Neural crest cell (in vitro differentiated cells): ENCODE measurements at places on chromosomes 7 and 10. TPM values are rescaled to one million over a fixed set of nuclear protein-coding genes. Genes with fewer than 3 reads are reported as not detected.

Gene TWIST1
- total RNA-seq: 6.7 and 8.1 TPM in 2 replicates

Gene KAZALD1
- 1.4 and 2.9 TPM in 2 replicates for total RNA-seq

Gene HOXA3
- total RNA-seq: 10.6 and 11.3 TPM in 2 replicates

DNA sequence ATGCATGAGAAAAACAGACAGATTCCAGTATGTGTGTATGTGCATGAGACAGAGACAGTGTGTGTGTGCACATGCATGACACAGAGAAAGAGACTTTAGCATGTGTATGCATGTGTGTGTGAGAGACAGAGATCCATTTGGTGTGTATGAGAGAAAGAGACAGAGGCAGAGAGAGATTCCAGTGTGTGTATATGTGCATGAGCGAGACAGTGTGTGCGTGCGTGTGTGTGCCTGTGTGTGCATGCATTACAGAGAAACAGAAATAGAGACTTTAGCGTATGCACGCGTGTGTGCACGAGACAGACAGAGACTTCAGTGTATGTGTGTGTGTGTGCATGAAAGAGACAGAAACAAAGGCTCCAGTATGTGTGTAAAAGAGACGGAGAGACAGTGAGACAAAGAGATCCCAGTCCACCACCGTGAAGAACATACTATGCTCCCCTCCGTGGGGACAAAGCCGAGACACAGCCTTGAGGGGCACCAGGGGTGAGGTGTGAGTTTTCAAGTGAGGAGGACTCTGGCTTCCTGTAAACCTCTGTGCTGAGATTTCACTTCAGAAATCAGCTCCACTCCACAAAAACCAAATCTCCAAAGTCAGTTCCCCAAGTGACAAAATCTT, 188.9 kb downstream of the GRID1 start:
- no peak for DNase-seq

GRCh38 chr7:11124856-11125559, 151.3 kb downstream of the PHF14 start:
- DNase-seq: no peak

DNA sequence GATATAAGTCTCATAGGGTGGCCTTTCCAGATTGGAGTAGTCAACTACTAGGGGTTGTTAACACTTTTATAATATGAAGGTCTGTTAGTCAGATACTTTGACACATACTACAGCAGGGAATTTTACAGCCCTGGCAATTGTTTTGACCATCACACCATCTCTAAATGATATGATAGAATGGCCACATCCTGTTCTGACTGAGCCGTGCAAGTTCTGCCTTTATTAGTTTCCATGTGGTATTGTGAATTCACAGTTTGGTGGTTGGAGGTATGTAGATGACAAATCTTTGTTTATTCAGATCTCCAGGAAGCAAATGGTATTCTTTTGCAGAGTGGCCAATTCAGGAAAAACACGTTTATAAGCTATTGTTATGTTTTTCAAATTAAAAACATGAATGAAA, 83.0 kb downstream of the NRG3 start:
- DNase-seq: no peak

- DNase-seq: no peak
These were observed 176.3 kb downstream of the CDK14 start for GRCh38 chr7:90772410-90772809.

- DNase-seq: no peak
These were observed 2.7 kb downstream of the LRRC20 start for GRCh38 chr10:70379581-70380176.

Gene GJD4
- not detected in 2 replicates for total RNA-seq

GRCh38 chr10:29923416-29923965, 135.9 kb downstream of the JCAD start:
- no peak for DNase-seq

Gene AOAH
- not detected in 2 replicates for total RNA-seq

DNA sequence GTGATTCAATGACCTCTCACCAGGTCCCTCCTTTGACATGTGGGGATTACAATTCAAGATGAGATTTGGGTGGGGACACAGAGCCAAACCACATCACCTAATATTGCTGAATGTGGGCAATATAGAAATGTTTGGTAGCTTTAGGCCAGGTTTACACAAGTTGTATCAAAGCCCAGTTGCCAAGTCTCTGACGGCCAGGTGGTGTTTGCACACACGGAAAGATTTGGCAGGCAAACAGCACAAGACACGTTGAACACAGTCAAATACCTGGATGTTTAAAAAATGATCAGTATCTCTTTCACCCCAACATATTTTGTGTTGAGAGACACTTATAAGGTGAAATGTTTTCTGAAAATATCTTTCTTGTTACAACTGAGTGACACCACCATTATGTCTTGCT, 294.4 kb upstream of the MKI67 start:
- DNase-seq: no peak

- DNase-seq: no peak
These were observed 29.5 kb downstream of the ZNF775 start for GRCh38 chr7:150408393-150409299.

Gene PCLO
- total RNA-seq: 3.5 TPM in 2 replicates

Gene CCDC3
- total RNA-seq: 6.1 and 6.4 TPM in 2 replicates

DNA sequence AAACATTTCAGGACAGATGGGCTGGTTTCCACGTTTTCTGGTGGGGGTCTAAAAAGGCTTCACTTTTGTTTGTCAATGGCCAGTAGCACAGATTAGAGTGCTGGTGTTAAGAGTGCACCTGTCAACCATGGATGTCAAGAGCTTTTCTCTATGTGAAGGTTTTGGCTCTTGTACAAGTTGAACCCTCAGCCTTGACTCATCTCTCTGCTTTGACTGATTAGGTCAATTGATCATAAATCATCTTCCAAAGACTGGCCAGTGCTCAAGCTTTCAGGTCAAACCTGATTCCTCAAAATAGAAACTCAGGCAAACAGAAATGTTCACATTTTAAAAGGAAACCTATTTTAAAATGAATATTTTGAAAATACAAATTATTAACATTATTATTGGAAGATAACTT, 59.6 kb upstream of the SP4 start:
- DNase-seq: no peak

GRCh38 chr10:48464871-48465736, 139.8 kb downstream of the ARHGAP22 start:
- DNase-seq: no peak

GRCh38 chr10:121684276-121684675, 86.0 kb upstream of the FGFR2 start:
- no peak for DNase-seq

DNA sequence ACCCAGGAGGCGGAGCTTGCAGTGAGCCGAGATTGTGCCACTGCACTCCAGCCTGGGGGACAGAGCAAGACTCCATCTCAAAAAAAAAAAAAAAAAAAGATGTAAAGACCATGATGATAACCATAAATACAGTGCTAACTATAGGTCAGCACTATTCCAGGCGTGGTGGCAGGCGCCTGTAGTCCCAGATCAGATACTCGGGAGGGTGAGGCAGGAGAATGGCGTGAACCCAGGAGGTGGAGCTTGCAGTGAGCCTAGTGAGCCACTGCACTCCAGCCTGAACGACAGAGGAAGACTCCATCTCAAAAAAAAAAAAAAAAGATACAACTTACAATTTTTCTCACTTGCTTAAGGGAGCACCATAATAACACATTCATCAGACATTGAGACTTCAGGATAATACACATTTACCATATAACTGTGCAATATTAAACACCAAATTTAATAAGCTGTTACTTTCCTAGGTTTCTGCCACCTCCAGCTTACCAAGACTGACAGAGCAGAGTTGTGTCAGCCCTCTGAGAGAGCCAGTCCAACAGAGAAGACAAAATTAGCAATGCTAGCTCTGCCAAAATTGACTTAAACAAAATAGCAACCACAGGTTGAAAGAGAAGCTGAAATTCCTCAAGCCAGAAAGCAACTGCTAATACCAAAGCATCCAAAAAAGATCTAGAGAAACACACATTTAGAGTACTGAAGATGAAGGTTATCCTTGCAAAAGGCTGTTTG, 8.2 kb downstream of the DNA2 start:
- DNase-seq: no peak

DNA sequence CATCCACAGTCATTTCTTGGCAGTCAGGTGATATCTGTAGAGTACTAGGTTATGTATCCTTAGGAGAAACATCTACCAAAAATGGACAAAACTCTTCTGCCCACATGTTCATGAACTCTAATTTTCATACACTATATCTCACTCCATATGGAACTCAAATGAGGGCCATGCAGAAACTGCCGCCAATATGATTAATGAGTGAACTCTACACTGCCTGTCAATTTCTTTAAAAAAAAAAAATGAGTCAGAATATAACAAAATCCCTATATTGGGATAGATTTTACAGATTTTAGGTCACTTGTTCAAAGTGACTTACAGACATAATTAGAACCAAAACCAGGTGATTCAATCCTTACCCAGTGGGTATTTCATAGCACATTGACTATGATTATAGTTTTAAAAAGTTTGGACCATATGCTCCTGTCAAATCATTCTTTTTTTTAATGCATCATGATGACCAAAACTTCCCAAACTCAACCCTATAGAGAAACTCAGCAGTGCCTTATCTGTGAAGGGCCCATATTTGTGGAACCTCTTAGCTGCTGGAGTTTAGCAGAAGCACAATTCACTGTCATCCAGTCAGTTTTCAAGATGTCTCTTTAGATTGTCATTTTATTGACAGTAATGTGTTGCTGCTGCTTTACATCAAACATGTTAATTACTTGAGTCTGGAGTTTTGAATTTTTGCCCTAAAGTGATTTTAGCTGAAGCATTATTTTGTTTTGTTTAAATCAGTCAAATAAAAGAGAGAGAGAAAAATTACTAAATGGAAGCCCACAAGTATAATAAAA, 11.1 kb downstream of the LRRN3 start:
- no peak for DNase-seq

- no peak for DNase-seq
These were observed 888.4 kb upstream of the PHF14 start for GRCh38 chr7:10085231-10085630.

DNA sequence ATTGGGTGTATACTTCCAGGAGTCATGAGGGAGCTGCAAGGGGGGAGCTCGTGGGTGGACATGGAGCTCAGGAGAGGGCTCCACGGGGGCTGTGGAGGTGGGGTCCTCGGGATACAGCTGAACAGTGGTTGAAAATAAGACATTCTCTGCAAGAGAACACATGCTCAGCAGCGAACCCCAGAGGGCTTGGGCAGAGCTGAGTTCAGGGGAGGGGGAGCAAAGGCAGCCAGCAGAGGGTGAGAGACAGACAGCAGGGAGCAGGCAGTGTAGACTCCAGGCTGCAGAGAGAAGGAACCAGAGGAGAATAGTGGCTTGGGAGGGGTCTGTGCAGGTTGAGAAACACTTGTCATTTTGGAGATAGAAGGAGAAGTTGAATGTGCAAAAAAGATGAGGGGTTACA, 73.0 kb upstream of the LRRC18 start:
- no peak for DNase-seq

- DNase-seq: no peak
These were observed 145.4 kb upstream of the ASAH2 start for GRCh38 chr10:50396491-50397311.

DNA sequence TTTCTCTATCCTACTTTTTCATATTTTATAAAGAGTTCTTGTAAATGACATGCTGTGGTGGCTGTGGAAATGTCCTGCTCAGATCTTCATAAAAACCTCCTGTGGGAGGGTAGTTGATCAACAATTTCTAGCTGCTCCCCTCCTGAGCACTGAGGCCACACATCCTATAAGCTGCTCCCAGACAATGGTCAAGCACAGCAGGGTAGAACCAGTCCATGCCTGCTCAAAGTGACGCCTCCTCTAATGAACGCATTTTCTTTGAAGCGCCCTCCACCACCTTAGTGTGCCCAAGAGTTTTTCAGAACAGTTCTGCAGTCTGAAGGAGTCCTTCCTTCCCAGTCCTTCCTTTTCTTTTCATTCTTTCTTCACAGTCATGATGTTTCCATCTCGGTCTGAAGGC, 298.6 kb upstream of the CACNA2D1 start:
- no peak for DNase-seq

Gene CCL24
- total RNA-seq: not detected in 2 replicates

Gene CALHM2
- total RNA-seq: not detected in 2 replicates

GRCh38 chr10:91023700-91024398, 103.0 kb upstream of the ANKRD1 start:
- no peak for DNase-seq

DNA sequence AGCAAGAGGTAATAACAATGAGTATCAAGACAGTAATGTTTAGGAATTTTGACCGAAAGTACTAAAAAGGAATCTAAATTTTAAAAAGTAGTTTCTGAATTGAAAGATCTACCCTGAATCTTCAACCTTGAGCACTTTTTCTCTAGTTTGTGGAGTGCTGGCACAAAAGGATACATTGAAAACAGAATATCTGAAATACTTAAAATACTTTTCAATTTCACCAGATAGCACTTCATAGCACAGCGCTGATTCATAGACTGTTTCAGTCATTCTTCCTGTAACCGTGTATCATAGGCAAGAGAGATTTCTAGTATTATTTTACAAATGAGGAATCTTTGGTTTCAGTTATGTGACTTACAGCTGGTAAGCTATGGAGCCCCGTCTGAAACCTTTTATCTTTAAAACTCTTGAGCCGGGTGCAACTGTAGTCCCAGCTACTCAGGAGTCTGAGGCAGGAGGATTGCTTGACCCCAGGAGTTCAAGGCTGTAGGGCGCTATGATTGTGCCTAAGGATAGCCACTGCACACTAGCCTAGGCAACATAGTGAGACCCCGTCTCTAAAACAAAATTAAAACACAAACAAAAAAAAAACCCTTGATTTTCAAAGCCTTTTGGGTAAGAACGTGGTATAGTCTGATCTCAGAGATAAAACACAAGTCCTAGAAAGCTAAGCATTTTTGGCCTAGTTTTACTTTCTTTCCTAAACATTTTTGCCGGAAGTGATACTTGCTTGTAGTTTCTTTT, 35.1 kb downstream of the FHIP2A start:
- no peak for DNase-seq

GRCh38 chr7:30796105-30796869, 25.1 kb downstream of the MINDY4 start:
- no peak for DNase-seq

GRCh38 chr10:44589181-44589943, 204.5 kb upstream of the CXCL12 start:
- DNase-seq: no peak

DNA sequence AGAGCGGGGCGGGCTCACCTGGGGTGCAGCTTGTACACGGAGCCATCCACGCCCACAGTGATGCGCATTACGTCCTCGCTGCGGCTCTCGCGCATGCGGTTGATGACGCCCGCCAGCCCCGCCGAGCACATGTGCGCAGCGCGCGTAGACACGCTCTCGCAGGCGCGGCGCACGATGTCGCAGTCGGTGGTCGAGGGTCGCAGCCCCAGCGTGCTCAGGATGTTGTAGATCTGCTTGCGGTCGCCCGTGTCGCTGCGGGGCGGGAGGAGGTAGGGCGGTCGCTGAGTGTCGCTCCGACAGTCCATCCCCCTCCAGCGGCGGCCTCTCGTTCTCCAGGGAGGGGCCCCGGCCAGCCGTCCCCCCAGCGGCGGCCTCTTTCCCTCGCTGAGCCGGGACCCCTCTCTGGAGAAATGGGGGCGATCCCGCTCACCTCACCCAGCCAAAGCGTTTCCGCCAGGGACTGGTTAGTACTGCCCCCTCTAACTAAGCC, 4.4 kb upstream of the MYL7 start:
- no peak for DNase-seq

GRCh38 chr10:78045237-78045636, 11.6 kb downstream of the RPS24 start:
- no peak for DNase-seq

- DNase-seq: no peak
These were observed 11.6 kb downstream of the PDZD7 start for GRCh38 chr10:101019440-101019703.
